ENCODE measurements at places on chromosomes 13 and 19.

DNA sequence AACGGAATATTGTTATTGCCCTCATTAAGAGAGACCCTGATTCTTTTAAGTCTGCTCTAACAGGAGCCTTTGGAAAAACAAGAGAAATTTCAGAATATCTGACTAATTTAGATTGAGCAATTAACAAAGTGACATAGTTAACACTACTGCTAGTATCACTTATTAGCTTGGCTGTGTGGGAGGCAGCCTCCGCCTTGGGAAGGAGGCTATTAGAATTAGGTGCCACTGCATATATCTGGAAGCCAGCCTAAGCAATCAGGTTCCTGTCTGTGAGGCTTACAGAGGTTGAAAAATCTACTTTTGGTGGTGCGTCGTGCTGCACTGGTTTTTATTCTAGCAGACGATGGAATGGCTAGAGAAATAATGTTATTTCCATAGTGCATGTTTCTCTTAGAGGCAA lies 227.2 kb downstream of the OLFM4 start:
- no peak for DNase-seq

DNA sequence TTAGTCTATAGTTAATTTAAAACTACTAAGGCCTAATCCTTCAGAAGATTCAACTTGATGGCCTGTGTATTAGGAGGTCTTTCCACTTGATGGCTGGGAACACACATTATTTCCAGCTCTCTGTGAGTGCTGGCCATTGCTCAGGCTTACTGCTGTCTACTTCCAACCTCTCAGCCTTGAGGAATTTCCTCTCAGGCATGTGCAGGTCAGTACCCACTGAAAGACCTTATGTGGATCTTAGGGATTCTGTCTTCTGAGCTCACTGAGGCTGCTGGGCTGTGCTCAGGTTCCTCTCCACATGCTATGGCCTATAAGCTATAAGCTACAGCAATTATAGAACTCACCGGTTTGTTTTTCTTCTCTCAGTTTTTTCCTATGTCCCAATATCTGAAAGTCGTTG lies 11.6 kb upstream of the UFM1 start:
- DNase-seq = no peak

- DNase-seq = peak; percentile 88
Measured at GRCh38 chr13:41312176-41312500, 1.1 kb downstream of the NAA16 start.

DNA sequence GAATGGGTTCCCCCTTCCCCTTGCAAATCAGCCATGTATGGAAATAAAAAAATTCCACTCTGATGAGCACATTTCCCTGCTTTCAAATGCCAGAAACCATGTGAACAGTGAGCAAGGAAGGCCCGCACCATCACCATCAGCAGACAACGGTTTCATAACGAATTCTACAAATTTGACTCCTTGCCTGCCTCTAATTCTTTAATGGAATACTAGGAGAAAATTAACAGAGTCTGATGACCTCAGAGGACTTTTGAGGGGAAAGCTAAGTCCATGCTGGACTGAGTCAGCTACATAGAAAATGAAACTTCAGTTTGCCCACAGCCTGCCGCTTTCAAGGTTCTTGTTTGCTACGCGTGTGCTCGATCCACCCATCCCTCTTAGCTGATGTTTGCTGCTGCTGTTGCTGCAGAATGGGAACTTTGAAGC lies 46.7 kb upstream of the KL start:
- no peak for DNase-seq

DNA sequence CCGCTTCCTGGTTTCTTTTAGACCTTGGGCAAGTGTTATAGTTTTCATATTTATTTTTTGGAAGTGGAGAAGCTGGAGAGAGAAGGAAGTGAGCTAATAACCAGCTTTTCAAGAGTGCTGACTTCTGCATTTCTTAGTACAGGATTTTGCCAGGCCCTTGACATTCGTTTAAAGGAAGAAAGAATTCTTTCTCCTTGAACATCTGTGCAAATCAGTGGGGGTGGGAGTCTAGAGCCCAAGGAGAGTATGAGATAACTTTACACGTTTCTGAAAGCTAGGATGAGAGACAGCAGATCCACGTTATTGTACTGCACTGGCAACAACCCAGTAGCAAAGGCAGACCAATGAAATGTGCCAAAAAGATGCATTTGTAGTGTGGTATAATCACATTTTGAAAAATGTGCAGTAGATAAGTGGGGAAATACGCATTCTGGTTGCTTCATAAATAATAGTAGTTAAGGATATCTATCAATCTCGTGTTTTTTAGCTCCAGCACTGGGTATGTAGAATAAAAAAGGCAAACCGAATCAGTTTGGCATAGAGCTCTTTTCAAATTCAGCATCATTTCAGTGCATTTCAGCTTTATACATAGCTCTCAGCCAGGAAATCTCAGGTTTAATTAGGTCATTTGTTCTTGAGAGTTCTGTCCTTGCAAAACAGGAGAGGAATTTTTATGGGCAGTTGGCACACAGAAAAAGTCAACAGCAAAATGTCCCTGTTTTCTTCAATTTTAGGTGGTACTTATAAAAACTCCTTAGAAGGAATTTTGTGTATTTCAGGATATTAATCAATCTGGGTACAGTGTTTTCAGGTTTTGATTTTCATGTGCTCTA lies 4.3 kb downstream of the RNF113B start:
- DNase-seq = no peak

- peak; percentile 66 for DNase-seq
Measured at GRCh38 chr19:50795664-50796073, 5.5 kb downstream of the ACP4 start.

- no peak for DNase-seq
Measured at GRCh38 chr19:40472516-40472915, 5.7 kb downstream of the SPTBN4 start.

- DNase-seq = no peak
Measured at GRCh38 chr19:46288896-46289588, 7.8 kb upstream of the HIF3A start.

- DNase-seq = no peak
Measured at GRCh38 chr13:35139591-35139990, 197.5 kb downstream of the NBEA start.

- DNase-seq = no peak
Measured at GRCh38 chr19:46225558-46226004, 4.0 kb upstream of the IGFL1 start.

- DNase-seq = no peak
Measured at GRCh38 chr13:27309967-27310598, 39.5 kb downstream of the RASL11A start.
